ENCODE measurements at places on chromosomes 12 and 14.

DNA sequence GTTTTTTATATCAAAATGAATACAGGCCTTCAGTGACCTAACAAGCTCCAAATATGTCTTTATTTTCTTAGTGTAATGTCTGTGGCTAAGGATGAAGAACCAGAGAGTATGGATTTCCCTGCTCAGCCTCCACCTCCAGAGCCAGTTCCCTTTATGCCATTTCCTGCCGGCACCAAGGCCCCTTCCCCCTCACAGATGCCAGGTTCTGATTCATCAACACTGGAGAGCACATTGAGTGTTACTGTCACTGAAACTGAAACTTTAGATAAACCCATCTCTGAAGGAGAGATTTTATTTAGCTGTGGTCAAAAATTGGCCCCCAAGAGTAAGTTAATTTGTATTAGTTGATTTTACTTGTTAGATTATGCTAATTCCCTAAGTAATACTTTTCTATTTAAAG lies 61.0 kb downstream of the KIAA0586 start:
- peak; percentile 45 for DNase-seq

DNA sequence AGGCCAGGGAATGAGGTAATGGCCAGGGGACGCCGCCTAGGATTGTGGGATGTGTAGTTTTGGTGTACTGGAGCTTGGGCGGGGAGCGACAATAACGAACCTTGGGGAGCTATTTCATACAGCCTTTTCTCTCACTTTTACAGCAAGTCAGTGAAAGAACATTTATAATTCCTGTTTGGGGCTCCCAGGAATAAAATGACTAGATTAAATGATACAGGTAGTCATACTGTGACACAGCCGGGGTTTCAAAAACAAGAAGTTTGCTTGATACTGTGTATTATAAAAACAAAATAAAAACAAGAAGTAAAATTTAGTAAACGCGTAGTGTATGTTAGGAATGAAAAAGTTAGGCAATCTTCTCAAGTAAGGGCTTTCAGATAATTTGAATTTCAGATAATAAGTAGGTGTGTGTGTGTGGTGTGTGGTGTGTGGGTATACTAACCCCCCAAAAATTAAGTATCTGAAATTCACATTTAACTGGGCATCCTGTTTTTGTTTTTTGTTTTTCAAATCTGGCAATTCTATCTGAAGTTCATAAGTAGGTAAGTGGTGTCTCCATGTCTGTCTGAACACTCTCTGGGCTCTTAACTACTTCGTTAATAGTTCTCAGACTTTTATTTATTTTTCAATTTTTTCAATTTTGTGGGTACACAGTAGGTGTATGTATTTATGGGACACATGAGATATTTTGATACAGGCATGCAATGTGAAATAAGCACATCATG lies 458 bp upstream of the DCTN2 start:
- no peak for DNase-seq

- DNase-seq, result no peak
Measured at GRCh38 chr12:6390084-6390799, 6.3 kb downstream of the LTBR start.

GRCh38 chr14:49946320-49947141 lies 53.6 kb downstream of the ARF6 start:
- DNase-seq, result peak; percentile 70

DNA sequence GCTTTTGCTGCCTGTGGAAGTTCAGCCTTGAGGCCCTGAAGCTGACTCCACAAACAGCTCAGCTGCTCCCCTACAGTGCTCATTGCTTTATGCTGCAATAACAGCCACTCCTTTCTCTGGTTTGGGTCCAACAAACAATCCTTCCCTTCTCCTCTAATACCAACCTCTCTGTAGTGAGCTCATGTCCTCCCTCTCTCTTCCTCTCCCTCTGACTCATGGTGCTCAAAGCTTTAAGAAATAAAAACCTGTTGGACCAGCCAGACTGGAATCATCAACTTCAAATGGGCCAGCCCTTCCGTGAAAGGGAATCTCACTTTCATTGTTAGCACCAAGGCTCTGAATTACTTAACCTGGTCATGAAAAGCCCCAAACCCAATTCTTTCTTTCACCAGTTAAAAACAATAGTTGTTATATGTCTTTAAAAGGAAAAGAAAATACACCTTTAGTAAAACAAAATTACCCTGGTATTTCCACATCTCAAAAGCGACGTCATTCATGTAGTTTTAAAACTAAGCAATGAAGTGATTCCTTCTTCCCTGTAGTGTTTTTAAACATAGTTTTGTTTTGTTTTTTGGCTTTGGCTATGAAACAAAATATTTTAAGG lies 126.4 kb downstream of the DUSP6 start:
- peak; percentile 84 for DNase-seq

DNA sequence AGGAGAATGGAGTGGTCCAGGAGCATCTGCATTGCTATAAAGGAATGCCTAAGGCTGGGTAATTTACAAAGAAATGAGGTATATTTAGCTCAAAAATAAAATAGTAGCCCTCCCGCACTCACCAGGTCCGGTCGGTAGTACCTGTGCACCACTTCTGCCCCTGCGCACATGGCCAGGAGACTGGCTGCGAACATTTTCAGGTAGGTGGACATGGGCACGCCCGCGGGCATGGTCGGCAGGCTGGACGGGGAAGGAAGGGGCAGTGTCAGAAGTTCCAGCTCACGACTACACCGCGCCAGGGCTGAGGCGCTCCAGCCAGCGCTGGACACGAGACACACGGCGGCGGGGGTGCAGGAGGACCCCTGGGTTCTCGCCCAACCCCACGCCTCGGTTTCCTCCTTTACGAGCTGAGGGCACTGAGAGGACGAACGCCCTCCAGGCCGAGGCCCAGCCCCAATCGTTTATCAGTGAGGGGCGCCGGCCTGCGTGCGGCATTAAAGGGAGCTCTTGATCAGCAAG lies 9.1 kb upstream of the TDG start:
- no peak for DNase-seq

- peak; percentile 26 for DNase-seq
Measured at GRCh38 chr14:51318813-51319597, 79.0 kb downstream of the TMX1 start.

- DNase-seq, result no peak
Measured at GRCh38 chr12:120212301-120212700, 11.4 kb upstream of the RPLP0 start.

- peak; percentile 11 for DNase-seq
Measured at GRCh38 chr12:50992819-50993218, 33.4 kb downstream of the SLC11A2 start.

DNA sequence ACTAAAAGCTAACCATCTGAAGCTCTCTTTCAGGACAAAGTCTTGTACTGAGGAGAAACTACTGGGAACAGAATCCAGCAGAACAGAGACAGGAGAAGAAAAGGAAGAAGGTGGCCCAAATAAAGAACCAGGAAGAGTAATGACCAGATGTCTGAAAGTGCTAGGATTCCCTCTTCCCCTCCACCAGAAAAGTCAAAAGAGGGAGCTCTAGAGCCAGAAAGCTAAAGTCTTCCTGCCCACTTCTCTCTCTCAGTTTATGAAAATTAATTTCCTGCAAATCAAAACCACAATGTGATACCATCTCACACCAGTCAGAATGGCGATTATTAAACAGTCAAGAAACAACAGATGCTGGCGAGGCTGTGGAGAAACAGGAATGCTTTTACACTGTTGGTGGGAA lies 47.2 kb downstream of the SPPL3 start:
- DNase-seq, result no peak

- DNase-seq, result no peak
Measured at GRCh38 chr12:2533036-2533435, 261.7 kb upstream of the FKBP4 start.

Measured in fibroblast of skin of right quadriceps (primary cell).